CD4-positive, alpha-beta T cell treated with Interleukin-10 for 1 hour (primary cell): ENCODE measurements at places on chromosomes 13 and 19.

DNA sequence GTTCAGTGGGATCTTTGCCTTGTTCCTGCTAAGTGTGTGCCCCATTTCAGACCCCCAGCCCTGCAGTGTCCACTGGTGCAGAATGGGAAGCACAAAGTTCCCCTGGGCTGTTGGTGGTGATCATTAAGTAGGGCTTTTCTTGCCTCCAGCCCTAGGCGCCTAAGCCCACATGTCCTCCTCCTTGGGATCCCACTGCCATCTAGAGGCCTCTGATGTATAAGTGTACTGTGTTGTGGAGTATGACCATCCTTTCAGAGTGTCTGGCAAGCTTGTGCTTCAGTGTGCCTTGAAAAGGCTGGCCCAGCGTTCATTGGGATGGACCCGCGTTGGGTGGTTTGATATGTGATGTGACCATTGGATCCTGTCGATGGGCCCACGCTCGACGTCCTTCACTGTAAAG is 71.2 kb downstream of the WASF3 start:
- no peak for DNase-seq

DNA sequence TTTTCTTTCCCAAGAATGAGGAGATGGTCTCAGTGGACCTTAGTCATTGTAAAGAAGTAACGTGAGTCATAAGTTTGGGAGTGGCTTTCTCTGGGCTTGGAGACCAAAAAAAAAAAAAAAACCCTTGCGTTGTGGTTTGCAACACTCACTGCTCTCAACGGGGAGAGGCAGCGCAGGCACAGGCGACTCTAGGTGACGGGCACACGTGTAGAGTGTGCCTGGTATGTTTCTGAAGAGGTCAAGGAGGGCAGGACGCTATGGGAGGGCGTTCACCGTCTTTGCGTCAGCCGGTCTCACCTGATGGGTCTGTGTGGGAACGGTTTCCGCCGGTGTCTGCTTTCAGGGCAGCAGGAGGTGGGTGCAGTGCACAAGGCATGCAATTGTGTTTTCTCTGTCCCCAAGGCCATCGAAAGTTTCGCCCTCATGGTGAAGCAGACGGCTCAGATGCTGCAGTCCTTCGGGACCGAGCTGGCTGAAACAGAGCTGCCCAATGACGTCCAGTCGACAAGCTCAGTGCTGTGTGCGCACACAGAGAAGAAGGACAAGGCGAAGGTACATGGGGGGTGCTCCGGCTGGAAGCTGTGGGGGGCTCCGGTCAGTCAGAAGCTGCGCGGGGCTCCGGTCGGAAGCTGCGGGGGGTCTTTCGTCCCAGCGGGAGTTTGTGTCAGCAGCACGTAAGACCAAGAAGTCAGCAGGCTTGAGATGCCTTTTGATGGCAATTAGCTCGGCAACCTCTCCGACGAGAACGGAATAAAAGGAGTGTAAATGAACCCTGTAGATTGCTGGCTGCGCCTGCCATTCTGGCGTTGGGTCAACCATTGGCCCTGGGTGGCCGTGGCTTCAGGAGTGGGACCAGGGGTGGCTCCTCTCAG is 40.8 kb upstream of the F7 start:
- DNase-seq: no peak

GRCh38 chr19:6663236-6664201 is 6.4 kb downstream of the TNFSF14 start:
- peak; percentile 58 for DNase-seq

DNA sequence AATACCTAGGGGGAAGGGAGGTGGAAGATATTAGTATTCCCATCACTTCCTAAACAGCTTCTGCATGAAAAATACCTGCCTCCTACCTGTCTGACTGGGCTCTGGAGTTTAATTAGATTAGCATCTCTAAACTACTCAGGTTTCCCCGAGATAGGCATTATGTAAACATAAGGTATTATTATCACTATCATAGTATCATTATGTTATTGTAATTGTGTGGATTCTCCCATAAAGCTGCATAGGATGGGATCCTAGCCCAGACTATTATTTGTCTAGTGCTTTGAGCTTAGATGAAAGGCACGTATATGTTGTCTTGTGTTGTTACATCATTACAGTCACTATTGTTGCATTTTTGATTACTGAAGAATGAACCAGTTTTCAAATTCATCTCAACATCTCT is 115.2 kb upstream of the SOX21 start:
- no peak for DNase-seq

DNA sequence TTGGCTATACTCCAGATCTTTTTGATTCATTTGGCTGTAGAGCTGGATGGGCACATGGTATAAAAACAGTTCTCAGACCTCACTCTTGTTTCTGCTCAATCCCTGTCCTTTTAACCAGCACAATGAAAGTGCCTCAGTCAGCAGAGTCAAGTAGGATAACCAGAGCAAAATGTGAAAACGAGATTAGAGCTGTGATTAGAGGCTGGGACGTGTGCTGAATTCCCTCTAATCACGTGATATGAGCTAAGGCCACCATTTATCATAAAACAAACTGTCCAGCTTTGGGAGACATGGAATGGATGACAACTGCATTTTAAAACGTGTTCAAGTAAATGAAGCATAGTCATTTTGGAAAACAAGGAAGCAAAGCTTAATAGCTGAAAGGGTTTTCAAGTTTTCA is 54.1 kb downstream of the GJA3 start:
- DNase-seq: no peak

DNA sequence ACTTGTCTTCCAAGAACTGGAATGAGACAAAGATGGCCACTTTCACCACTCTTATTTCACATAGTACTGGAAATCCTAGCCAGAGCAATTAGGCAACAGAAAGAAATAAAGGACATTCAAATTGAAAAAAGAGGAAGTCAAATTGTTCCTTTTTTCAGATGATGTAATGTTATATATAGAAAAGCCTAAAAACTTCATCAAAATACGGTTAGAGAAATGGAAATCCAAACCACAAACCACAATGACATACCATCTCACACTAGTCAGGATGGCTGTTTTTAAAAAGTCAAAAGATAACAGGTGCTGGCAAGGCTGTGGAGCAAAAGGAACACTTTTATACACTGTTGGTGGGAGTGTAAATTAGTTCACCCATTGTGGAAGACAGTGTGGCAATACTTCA is 113.3 kb upstream of the SPRY2 start:
- no peak for DNase-seq

- DNase-seq: no peak
These were observed 51.4 kb upstream of the ITM2B start for GRCh38 chr13:48181482-48182145.

GRCh38 chr19:1064661-1065605 is 2.0 kb upstream of the ARHGAP45 start:
- peak; percentile 77 for DNase-seq

GRCh38 chr19:1275976-1276627 is 772 bp downstream of the FAM174C start:
- no peak for DNase-seq

DNA sequence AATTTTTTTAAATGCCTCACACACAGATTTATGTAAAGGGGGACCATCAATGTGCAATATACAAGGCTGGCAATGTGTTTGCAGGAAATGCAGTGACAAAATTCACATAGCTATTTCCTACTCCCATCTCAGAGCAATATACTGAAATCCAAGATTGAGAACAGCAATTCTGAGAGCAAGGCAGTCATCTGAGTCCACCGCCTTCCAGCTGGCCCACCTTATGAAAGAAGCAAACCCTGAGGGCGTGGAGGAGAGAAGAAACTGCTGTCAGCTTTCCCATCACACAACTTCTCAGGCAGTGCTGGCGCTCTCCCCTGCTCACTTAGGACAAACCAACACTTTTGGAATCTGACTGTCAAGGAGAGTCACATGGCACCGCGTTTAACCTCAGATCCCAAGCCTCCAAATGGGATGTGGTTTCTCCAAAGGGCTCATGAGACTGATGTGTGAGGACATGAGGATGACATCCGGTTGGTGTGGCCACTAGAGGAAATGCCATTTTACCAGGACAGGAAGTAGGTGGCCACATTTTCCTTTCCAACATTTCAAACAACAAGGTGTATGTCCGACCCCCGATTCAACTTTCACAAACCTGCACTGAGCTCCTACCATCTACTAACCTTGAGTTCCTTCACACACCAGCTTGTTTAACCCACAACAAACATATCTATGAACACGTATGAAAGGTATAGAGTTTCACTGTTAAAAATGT is 3.7 kb upstream of the DOCK9 start:
- no peak for DNase-seq

GRCh38 chr19:7911508-7912143 is 3.0 kb upstream of the TGFBR3L start:
- no peak for DNase-seq

GRCh38 chr13:108657519-108657918 is 28.1 kb downstream of the MYO16 start:
- DNase-seq: no peak

DNA sequence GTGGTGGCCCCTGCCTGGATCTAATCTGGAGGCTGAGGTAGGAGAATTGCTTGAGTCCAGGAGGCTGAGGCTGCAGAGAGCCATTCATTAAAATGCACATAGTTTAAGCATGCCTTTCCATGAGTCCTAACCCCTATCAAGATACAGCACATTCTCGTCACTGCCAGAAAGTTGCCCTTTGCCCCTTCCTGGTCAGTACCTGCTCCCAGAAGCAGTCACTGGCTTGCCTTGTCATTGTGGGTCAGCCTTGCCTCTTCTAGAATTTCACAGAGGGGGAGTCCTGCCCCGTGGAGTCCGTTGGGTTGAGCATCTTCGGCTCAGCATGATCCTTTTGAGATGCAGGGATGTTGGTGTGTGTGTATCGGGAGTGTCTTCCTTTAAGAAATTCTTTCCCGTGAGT is 10.8 kb downstream of the BICRA start:
- DNase-seq: no peak

GRCh38 chr19:9793071-9793591 is 24.6 kb upstream of the ZNF846 start:
- peak; percentile 75 for DNase-seq

GRCh38 chr13:71643448-71643860 is 223.6 kb downstream of the DACH1 start:
- DNase-seq: no peak

DNA sequence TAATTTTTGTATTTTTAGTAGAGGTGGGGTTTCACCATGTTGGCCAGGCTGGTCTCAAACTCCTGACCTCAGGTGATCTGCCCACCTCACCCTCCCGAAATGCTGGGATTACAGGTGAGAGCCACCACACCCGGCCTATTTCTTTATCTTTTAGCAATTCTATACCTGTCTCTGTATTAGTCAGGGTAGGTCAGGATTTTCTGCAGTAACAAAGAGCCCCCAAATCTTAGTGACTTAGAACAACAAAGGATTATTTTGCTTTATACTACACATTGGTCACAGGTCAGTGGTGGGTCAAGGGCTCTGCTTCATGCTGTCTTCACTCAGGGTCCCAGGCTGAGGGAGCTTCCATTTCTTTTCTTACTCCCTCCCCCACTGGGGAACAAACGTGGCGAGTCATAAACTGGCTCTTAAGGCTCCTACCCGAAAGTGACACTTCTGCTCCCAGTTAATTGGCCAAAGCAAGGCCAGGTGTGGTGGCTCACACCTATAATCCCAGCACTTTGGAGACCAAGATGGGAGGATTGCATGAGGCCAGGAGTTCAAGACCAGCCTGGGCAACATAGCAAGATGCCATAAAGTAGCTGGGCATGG is 6.8 kb downstream of the ITPKC start:
- DNase-seq: no peak
